ENCODE measurements at places on chromosomes 6 and 20.

- no peak for DNase-seq
These were observed 59.4 kb downstream of the GCNT2 start for GRCh38 chr6:10580570-10580969.

- DNase-seq, result no peak
These were observed 79.1 kb upstream of the SLC22A23 start for GRCh38 chr6:3535776-3536435.

DNA sequence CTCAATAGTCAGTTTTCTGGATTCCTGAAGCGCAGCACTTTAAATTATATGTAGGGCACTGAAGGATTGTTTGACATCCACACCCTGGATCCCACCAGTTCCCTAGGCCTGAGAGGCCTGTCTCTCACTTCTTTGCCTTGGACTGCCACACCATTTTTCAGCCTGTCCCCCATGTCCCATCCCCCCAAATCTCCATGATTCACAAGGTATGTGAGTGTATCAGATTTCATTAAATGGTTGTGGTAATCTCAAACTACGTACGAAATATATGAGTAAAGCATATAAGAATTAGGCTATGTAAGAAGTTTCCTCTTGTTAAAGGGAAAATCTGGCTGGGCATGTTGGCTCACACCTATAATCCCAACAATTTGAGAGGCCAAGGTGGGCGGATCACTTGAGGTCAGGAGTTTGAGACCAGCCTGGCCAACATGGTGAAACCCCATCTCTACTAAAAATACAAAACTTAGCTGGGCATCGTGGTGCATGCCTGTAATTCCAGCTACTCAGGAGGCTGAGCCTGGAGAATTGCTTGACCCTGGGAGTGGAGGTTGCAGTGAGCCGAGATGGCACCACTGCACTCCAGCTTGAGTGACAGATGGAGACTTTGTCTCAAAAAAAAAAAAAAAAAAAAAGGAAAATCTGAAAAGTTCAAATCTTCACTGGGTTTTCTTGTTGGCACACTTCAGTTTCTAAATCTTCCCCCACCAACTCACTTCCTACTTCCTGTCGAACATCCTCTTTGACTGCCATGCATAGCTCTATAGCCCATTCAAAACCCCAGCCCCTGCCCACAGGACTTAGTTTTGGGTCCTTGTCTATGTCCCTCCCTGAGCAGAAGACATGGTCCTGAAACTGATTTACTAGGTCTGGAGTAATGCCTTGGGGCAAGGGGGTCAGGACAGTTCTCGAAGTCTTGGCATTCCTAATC, 97.3 kb upstream of the SHLD1 start:
- no peak for DNase-seq

GRCh38 chr6:46010270-46010669, 5.4 kb downstream of the CLIC5 start:
- no peak for DNase-seq

GRCh38 chr6:156585859-156586258, 191.3 kb upstream of the ARID1B start:
- no peak for DNase-seq

DNA sequence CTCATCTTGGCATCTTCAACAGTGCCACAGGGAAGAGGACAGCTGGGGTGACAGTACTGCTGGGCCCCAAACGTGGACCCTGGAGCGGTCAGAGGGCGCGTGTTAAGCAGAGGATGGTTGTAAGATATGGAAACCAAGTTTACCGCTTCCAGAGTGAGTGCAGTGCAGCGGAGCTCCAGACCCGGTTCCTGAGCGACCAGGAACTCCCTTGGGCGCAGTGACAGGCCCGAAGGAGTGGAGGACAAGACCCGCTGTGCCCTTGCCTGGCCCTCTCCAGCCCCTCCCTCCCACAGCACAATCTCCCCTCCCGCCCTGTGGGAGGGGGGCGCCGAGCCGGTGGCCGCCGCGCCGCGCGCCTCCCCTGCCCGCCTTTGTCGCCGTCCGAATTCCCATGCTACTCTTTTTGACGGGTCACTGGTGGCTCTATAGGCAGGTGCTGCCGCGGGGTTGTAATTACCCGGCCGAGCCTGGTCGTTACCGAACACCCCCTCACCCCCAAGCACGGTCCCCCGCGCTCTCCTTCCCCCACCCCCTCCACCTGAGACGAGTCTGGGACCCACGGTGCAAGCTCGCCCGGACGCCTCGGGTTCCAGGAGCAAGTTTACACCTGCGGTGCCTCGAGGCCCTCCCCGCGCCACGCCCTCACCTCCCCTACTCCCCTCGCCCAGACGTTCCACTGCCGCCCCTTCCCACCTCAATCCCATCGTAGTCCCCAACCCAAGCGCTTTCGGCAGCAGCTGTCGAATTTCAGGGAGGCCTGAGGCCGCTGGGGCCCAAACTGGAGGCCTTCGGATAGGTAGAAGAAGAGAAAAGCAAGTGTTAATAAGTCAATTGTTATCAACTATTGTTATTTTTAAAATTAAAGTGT, 3.9 kb downstream of the NR2E1 start:
- DNase-seq, result no peak

DNA sequence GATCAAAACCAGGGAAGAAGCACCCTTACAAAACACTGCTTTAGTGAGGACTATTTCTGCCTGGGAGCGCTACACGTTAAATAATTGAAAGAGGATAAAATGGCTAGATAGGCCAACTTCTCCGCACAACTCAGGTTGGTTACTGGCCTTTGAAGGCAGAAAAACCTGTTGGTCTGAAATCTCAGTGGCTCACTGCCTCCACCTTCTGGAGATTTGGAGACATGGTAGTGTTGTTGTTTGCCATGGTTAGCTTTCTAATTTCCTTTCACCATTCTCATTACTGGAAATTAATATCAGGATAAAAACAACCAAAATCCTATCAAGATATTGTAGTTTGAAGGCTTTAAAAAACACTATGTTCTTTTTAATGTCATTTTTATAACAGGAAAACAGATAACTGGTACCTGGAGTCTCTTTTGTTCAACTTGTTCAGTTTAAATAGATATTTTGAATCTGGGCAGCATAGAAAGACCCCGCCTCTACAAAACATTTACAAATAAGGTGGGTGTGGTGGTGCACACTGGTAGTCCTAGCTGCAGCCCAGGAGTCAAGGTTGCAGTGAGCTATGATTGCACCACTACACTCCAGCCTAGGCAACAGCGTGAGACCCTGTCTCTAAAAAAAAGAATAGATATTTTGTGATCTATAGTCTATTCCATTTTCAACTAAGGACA, 27.5 kb upstream of the BCLAF1 start:
- peak; percentile 55 for DNase-seq

DNA sequence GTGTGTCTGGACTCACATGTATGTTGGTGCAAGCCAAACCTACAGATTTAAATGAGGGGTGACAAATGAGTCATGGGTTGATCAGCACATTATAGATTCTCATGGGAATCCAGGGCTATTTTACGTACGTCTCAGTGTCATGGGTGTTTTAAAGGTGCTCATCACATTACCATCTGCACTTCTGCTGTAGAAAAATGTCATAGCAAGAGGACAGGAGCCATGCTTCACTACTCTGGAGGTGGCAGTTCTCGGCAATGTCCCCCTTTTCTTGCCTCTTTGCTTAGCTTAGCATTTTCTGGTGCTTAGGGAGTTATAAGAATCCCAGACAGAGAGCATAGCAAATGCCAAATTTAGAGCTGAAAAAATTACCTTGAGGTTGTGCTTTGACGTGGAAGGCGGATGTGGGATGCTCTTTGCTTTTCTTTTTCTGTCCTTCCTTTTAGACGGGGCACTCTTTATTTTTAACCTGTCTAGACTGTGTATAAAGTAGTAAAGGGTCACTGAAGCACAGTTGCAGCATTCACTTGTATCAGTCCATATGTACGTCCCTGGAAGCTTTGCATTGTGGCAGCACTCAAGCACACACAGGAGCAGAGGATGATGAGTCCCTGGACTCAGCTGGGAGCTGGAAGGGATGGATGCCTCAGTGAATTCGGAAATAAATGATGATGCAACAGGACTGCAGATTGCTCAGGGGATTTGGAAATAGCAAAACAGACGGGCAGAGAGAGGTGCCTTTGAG, 139.7 kb downstream of the SYNDIG1 start:
- DNase-seq, result no peak

DNA sequence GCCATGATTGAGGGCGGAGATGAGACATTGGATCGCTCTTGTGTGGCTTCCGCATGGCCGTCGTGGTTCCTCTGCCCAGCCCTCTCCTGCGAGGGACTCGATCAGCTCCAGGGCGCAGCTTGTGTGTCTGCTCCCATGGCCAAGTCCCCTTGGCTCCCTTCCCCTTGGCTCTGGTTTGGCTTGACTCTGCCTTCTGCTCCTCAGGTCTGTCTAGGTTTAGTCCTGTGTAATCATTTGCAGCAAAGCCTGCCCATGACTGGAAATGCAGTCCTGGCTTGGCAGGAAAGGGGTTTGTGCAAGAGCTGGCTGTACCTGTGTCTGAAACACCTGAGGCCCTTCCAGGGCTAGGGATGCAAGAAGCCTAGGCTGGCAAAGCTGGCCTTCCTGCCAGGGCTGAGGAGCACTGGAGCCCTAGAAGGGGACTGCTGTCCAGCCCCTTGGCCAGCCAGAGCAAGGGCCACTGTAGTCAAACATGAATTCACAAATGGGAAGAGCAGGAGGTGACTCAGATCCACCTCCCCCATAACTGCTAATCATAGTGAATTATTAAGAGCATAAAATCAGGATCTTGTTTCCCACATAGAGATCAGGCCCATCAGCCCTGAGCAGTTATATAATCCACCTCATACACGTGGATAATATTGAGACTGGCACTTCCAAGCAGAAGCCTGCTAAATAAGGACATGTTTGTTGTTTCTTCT, 196.8 kb downstream of the FARS2 start:
- DNase-seq, result no peak

DNA sequence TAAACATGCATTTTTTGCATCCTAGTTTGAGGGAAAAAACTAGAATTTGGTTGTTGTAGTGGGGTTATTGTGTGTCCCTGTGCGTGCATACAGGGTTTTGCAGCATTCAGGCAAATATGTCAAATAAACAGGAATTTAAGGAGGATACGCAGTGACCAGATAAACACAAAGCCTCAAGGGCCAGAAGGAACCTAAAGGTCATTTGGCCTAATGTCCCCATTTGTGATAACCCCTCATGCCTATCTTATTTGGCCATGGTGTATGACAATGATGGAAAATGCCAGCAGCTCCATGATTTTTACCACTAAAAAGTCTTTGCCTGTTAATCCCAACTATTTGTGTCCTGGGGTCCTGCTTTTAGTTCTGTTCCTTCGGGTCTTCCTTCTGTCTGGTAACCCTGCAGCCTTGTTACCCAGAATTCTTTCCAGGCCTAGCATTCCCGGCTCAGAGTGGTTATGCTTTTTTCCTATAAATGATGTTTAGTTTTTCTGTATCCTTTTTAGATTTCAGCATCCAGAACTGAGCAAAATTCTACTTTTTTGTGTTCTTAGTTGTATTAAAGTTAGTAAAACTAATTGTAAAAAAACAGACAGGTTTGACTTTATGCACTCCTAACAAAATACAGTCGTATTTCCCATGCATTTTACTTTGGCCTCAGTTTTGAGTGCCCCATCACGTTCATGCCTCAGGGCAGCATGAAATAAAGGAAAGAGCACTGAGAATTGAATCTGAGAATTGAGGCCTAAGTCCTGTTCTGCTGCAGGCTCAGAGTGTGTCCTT, 4.4 kb downstream of the STX16 start:
- DNase-seq, result no peak

DNA sequence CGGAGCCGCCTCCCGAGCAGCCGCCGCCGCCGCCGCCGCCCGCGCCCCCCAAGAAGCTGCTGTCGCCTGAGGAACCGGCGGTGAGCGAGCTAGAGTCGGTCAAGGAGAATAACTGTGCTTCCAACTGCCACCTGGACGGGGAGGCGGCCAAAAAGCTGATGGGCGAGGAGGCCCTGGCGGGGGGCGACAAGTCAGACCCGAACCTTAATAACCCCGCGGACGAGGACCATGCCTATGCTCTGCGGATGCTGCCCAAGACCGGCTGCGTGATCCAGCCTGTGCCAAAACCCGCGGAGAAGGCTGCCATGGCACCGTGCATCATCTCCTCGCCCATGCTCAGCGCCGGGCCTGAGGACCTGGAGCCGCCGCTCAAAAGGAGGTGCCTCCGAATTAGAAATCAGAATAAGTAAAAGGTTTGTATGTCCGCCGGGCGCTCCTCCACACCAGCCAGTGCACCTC, 145.2 kb downstream of the SOBP start:
- no peak for DNase-seq

DNA sequence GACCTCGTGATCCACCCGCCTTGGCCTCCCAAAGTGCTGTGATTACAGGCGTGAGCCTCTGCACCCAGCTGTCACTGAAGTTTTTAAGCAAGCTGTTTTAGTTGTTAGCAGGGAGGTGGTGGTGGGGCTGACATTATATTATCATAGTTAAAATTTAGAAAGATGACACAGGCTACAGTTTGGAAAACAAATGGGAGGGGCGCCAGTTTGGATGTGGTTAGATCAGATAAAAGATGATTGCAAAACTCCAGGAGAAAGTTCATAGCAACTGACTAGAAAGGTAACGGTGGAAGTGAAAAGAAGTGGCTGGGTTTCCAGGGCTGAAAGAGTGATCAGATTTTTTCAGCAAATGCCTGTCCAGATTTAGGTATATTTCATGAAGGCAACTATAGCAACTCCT, 311.9 kb upstream of the CITED2 start:
- DNase-seq, result no peak

DNA sequence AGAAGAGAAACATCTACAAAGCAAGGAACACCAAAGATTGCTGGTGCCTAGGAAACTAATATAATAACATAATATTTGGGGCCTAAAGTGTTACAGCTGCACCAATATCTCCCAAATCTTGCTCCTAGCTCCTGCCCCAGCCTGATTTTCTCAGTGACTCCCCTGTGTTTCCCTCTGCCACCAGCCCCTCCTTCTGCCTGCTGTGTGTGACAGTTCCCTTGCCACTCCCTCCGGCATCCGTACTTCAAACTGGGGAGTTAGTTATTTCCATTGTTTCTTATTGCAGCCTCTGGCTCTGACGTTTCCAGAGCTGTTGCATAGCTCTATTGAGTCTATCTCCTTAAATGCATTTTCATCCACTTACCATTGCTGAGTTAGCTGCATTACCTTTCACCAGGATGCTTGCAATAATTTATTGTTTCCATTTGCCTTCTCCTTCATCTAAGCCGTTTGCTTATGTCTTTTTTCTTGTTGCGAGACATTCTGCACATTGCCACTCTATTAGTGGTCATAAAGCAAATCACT, 43.1 kb downstream of the ESR1 start:
- no peak for DNase-seq

DNA sequence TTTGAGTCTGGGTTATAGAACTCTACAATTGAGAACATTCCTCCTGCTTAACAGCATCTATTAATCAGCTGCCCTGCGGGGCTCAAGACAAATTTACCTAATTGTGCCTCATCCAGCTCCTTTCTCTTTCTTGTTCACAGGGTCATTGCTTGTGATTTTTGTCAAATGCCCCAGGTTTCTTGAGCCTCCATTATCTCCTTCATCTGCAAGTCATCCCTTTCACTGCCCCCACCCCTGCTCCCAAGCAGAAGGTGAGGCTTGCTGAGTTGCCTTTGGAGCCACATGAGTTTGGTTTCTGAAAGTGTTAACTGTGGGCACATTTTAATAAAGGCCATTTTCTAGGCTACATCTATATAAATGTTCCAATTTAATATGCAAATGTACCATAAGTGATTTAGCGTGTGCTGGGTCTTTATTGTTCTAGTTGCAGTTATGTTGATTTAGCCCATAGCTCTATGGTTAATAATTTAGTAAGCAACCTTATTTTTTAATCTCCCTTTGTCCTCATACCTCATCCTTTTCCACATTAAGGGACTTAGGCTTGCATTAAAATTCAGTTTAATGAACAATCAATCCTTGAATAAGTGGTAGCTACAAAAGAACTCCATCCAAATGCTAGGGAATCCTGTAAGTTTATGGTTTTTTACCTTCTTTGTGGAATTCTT, 56.1 kb downstream of the VSTM2L start:
- DNase-seq, result no peak

- no peak for DNase-seq
These were observed 16.5 kb downstream of the RIPOR2 start for GRCh38 chr6:24919056-24919892.

All from Panc1 (cell line).